ENCODE measurements at places on chromosomes 13 and 19.

DNA sequence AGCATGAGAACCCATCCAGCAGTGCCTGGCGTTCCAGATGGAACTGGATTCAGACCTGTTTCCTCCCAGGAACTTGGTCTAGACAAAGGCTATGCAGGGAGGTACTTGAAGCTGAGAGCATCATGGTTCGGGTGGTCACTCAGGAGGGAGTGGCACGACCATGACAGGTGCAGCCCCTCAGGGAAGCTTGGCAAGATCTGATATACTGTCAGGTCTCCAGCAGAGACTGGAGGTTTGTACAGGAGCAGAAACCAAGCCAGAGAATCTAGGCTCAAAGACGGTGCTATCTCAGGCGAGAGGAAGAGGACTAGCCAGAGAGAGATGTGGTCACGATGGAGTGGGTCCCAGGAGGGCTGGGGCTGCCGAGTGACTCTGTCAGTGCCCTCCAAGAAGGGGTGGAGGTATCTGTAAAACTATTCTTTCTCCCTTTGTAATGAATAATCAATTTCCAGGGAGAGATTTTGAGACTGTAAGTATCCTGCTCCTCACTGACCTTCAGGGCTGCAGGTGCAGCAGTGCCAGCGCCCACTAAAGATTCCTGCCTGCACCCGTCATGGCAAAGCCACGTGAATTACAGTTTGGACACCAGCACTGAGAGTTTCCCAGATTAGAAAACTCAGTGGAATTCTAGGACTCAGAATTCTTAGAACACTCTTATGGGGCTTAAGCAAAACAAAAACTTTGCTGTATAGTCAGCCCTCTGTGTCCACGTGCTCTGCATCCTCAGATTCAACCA is 10.2 kb upstream of the DCUN1D2 start:
- H3K27me3 ChIP-seq: no peaks in the 10 kb centered on the region
- peaks cover 13% of the 10 kb centered on the region for H3K36me3 ChIP-seq
- H3K4me1 ChIP-seq: peaks cover under 1% of the 10 kb centered on the region
- no peak overlapping the region for H3K4me3 ChIP-seq
- DNase-seq: no peak

GRCh38 chr13:23963947-23964346 is 66.6 kb upstream of the C1QTNF9B start:
- no peak overlapping the region for H3K27ac ChIP-seq
- H3K36me3 ChIP-seq: no peaks in the 10 kb centered on the region
- DNase-seq: no peak
- no peaks in the 10 kb centered on the region for H3K27me3 ChIP-seq

DNA sequence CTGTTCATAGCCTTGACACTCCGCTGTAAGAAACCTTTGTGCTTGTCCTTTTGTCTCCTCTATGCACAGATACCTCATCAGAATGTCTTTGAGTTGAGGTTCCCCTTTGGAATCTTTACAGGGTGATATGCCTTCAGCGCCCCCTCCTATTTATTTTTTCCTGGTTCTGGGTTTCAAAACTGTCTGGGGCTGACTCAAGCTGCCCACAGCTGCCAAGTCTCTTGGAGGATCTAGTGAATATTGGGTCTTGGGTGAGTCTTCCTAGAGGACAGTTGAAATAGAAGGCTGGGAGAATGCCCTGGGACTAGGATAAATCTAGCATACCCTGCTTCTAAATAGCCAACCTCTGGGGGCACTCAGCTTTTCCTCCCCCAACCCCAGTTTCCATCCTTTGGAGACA is 930 bp downstream of the ZNF136 start:
- no peaks in the 10 kb centered on the region for H3K36me3 ChIP-seq
- H3K27me3 ChIP-seq: no peaks in the 10 kb centered on the region
- no peak overlapping the region for H3K27ac ChIP-seq
- peak overlapping the region; percentile 90 for H3K4me3 ChIP-seq
- DNase-seq: no peak

DNA sequence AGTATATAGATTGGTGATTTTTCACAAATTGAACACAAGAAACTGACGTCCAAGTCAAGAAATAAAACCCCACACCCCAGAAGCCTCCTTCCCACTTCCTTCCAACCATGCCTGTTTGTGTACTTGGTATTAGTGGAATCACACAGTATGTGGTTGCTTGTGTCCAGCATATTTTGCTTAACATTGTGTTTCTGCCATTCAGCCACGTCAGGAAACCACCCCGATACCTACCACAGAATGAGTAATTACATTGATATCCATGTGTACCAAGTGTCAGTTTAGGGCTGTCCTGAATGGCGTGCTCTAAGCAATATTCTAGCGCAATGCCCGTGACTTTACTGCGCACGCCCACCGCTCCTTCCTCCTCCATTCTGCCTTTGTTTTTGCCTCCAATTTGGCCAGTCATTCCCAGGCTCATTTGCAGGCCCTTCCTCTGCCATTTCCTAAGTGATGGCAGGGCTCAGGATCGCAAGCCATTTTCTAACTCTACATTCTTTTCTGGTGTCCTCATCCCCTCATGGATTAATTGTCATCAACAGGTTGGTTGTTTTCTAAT is 25.9 kb upstream of the MPHOSPH8 start:
- no peaks in the 10 kb centered on the region for H3K4me1 ChIP-seq
- peaks cover 3% of the 10 kb centered on the region for H3K27me3 ChIP-seq
- peak; percentile 29 for DNase-seq
- H3K27ac ChIP-seq: no peak overlapping the region
- no peak overlapping the region for H3K4me3 ChIP-seq

DNA sequence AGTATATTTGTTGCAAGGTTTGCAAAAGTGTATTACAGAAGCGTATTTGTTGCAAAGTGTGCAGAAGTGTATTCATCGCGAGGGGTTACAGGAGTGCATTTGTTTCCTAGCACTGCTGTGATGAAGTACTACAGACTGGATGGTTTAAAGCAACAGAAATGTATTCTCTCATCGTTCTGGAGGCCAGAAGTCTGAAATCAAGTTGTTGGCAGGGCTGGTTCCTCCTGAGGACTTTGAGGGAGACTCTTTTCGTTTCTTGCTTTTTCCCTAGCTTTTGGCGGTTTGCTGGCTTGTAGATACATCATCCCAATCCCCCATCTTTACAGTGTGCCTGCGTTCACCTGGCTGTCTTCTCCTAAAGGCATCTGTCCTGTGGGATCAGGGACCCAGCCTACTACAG is 127.9 kb upstream of the USP29 start:
- no peak overlapping the region for H3K4me3 ChIP-seq
- no peak for DNase-seq
- H3K4me1 ChIP-seq: no peaks in the 10 kb centered on the region
- H3K36me3 ChIP-seq: no peaks in the 10 kb centered on the region

DNA sequence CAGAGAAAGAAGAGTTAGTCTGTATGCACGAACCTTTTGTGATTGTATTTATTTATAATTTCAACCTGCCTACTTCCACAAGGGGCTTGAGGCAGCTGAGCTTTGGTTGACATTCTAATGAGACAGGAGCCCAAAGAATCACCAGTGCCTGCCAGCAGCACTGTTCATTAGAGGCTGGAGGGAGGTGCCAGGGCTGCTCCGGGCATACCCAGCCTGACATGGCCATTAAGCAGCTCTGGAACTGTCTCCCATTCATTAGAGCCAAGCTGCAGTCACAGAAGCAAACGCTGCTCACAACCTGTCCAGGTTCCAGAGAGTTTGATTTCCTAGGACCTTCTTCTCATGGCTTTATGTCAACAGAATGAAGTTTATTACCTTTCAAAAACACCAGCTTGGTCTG is 425.5 kb downstream of the RFC3 start:
- H3K4me3 ChIP-seq: no peak overlapping the region
- no peak overlapping the region for H3K27ac ChIP-seq
- no peaks in the 10 kb centered on the region for H3K4me1 ChIP-seq

- no peaks in the 10 kb centered on the region for H3K36me3 ChIP-seq
- DNase-seq: no peak
- no peak overlapping the region for H3K27ac ChIP-seq
- no peaks in the 10 kb centered on the region for H3K27me3 ChIP-seq
These were observed 6.8 kb upstream of the ERF start for GRCh38 chr19:42261763-42262162.

GRCh38 chr19:9431475-9431874 is 3.9 kb downstream of the ZNF266 start:
- H3K4me3 ChIP-seq: no peak overlapping the region
- H3K4me1 ChIP-seq: no peaks in the 10 kb centered on the region
- DNase-seq: peak; percentile 83
- no peaks in the 10 kb centered on the region for H3K27me3 ChIP-seq
- no peak overlapping the region for H3K27ac ChIP-seq

DNA sequence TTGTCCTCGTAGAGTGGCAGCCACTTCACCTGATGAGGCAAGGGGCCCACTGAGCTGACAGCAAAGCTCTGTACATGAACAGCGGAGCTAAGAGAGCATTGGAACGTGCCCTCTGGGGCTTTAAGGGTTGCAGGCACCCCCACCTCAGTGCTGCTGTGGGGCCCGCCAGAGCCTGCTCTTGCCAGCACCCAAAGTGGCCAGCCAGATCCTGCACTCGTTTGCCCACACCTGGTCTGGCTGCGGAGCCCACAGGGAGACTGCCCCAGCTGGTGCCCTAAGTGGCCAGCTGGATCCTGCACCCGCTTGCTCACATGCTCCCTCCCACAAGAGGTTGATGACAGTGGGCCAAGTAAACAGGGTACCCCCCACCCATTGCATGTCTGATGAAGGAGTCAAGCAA is 783.4 kb upstream of the MIR17HG start:
- H3K36me3 ChIP-seq: no peaks in the 10 kb centered on the region
- H3K4me3 ChIP-seq: no peak overlapping the region
- no peak overlapping the region for H3K27ac ChIP-seq
- no peaks in the 10 kb centered on the region for H3K27me3 ChIP-seq
- DNase-seq: no peak
- H3K4me1 ChIP-seq: no peaks in the 10 kb centered on the region

- no peak for DNase-seq
- peaks cover 3% of the 10 kb centered on the region for H3K4me1 ChIP-seq
- H3K27me3 ChIP-seq: peaks cover 33% of the 10 kb centered on the region
- no peaks in the 10 kb centered on the region for H3K36me3 ChIP-seq
- no peak overlapping the region for H3K27ac ChIP-seq
- no peak overlapping the region for H3K4me3 ChIP-seq
These were observed 11.3 kb downstream of the SOX1 start for GRCh38 chr13:112078216-112078615.

DNA sequence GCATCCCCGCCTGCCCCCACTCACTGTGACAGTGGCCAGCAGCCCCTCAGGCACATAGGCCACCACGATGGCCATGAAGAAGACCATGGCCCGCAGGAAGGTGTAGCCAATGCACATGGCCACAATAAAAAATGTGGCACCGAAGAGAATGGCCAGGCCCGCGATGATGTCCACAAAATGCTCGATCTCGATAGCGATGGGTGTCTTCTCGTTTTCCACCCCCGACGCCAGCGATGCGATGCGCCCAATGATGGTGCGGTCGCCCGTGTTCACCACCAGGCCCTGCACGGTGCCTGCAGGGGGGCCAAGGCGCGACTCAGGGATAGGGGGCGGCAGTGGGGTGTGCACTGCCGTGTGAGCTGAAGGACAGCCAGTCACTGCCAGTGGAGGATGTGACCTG is 3.7 kb downstream of the ATP4A start:
- H3K27ac ChIP-seq: no peak overlapping the region
- DNase-seq: no peak
- no peaks in the 10 kb centered on the region for H3K36me3 ChIP-seq
- H3K4me1 ChIP-seq: no peaks in the 10 kb centered on the region
- H3K27me3 ChIP-seq: no peaks in the 10 kb centered on the region

DNA sequence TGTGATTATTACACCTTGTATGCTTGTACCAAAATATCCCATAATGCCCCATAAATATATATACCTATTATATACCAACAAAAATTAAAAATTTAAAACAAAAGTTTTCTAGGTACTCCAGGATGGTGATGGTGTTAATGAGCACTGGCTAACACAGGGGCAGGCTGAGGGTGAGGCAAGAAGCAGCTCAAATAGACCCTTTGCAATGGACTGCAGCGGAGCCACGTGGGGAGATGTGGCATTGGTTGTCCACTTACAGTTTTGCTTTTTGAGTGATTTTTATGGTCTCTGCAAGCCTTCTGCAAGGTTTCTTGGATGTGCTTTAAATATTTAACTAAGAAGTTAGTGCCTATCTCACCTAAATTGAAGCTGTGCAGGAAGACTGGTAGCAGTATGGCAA is 132.9 kb downstream of the RAP2A start:
- H3K27me3 ChIP-seq: no peaks in the 10 kb centered on the region
- H3K27ac ChIP-seq: no peak overlapping the region
- no peak overlapping the region for H3K4me3 ChIP-seq
- H3K4me1 ChIP-seq: peaks cover 25% of the 10 kb centered on the region
- DNase-seq: no peak

DNA sequence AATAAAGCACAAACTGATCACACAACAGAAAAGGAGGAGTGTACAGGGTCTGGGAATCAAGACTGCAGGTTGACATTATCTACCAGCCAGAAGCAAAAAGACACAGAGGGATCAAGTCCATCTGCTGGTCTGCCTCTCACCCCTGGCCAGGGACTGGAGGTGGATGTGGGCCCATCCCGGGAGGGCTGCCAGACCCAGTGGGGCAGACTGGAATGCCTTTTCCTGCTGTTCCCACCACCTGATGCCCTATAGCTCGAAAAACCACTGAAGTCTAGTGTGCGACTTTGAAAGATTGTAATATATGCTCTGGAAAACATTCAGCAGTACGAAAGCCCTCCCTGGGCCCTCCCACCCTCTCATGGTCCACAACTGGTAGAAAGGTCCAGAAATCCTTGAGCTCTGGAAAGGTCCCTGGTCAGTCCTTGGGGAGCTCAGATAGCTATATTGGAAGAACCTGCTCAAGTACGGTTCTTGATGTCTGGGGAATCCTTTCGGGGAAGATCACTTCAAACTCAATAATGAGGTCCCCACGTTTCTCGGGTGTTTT is 2.6 kb downstream of the DNAJB1 start:
- H3K27ac ChIP-seq: no peak overlapping the region
- no peak overlapping the region for H3K4me3 ChIP-seq
- DNase-seq: no peak
- H3K4me1 ChIP-seq: peaks cover 8% of the 10 kb centered on the region

DNA sequence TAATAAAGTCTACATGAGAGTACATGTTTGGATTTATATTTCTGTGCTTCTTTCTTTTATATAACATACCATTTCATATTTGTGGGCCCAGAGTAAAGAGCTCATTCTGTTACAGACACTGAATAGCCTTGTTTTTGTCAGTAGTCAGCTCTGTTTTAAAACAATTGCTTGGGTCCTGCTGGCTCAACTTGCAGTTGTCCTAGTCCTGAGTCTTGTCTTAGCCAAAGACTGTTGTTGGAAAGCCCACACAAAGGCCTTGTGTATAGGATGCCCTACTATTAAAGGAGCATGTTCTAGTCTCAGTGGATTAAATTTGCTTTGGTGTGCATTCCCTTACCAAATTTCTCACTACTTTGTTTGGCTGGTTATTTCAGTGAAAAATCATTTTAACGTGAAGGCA is 3.8 kb upstream of the KCNRG start:
- H3K4me1 ChIP-seq: peaks cover 5% of the 10 kb centered on the region
- no peak overlapping the region for H3K27ac ChIP-seq
- no peak overlapping the region for H3K4me3 ChIP-seq
- no peak for DNase-seq
- H3K27me3 ChIP-seq: no peaks in the 10 kb centered on the region

GRCh38 chr13:49304763-49305700 is 57.3 kb downstream of the CDADC1 start:
- no peaks in the 10 kb centered on the region for H3K27me3 ChIP-seq
- H3K4me3 ChIP-seq: no peak overlapping the region
- no peak for DNase-seq
